Spleen (tissue), 13 donors: ENCODE measurements at places on chromosomes 2 and 18. TPM values are rescaled to one million over a fixed set of nuclear protein-coding genes. Genes with fewer than 3 reads are reported as not detected.
A peak's percentile ranks its signal among the peaks of the same experiment; 100 is the strongest.

DNA sequence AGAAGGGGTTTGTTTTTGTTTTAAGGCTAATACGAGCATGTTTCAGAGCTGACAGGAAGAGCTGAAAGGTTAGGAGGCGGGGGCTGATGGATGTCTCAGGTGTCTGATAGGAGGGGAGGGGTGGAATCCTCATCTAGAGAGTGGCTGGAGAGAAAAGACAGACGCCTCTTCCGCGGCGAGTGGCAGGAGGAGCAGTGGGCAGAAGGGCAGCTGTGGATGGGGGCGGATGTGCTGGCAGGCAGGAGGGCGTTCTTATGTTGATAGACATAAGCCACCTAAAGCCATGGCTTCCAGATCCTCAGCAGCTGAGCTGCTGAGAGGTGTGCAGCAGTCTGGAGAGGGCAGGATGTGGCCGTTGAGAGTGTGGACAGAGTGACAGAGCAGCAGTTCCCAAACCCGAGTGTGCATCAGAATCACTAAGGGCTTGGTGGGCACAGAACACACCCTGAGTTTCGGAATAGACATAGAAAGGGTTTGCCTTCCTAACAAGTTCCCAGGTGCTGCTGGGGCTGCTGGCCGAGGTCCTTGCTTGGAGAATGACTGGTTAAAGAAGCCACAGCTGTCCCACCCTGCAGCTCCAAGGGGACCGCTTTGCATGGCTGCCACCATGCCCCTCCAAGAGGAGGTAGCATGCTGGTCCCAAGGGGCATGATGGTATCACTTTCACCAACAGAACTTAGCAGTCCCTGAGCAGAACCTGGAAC is 3.0 kb upstream of the ITM2C start:
- DNase-seq, result no peak

The CROCC2 gene
- 3.6 TPM for total RNA-seq

DNA sequence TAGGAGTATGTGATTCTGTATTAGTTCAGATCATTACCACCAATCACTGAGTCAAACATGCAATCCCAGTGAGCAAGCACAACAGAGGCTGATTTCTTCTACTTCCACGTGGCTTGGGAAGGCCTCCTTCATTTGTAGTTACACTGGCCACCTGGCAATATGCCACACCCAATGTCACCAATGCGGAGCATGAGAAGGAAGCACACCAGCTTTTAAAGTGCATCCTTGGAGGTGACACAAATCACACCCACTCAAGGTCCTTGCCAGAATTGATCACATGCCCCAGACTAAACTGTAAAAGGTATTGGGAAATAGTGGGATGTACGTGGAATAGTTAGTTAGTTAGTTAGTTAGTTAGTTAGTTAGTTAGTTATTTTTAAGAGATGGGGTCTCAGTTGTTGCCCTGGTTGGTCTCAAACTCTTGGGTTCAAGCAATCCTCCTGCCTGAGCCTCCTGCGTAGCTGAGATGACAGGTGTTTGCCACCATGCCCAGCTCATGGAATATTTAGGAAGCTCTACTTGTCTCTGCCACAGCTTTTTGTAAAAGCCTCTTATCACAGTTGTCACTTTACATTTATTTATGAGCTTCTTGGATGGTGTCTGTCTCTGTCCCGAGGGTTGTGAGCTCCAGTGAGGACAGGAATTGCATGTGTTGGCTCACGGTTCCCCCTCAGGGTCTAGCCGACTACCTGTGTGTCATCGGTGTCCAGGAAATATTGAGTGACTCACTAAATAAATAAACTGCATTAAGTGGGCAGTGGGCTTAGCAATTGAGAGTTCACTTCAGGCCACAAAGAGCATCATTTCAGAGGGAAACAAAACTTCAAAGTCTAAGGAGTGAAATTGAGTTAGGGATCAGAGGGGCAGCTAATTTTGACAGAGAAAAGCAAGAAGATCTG is 28.1 kb upstream of the CAB39 start:
- DNase-seq, result no peak

DNA sequence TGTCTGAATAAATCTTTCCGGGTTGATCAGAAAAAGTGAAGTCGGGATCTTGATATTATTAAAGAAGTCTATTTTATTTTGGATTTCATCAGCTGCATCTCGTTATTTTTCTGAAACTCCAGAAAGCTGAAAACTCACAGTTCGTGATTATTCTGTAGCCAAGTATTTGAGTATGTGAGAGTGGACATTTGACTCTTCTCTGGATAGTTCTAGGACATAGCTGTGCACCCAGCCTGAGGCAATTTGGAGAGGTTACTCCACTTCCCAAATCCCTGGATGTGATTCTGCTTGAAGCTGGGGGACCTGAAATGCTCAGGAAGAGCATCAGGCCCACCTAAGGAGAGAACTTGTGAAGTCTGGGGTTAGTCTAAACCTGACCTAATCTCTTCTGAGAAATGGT is 117.6 kb upstream of the PID1 start:
- no peak for DNase-seq

- no peak for DNase-seq
Measured at GRCh38 chr2:18703555-18703954, 114.2 kb upstream of the NT5C1B start.

GRCh38 chr2:57126410-57126809 is 920.2 kb upstream of the VRK2 start:
- DNase-seq, result no peak

DNA sequence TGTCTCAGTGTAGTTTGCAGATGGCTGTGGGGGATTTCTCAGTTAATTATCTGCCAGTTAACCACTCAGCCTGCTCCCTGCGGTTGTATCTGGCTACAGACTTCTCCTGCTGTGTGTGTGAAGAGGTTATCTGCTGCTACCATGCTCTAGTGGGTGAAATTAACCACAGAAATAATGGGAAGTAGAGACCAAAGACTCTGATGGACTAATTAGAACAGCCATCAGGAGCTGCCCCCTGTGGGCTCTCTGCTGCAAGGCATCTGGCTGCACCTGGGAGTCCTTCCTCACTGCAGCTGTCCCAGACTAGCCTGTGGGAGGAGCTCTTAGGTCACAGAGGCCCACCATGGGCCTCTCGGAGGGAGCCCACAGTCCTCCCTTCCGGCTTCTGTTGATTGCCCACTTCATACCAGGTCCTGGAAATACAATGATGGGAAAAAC is 66.6 kb downstream of the CTIF start:
- peak; percentile 42 for DNase-seq

GRCh38 chr2:9663008-9663879 is 32.4 kb upstream of the YWHAQ start:
- DNase-seq, result no peak

The KCTD18 gene
- total RNA-seq, result 20.1 TPM

DNA sequence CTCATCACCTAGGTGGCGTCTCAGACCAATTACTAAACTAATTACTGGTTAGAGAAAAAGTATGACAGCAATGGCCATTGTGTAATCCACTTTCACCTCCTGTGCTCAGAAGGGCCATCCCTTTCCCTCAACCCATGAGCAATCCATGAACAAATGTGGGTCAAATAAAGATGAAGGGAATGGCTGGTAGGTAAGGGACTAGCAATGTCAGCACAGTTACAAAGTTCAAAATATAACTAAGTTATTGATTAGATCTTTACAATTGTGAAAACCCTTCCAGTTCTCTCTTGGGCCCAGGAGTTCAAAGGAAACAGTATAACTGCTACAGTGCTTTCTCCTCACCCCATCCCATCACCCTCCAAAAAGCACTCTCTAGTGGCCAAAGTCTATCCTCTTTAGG is 98.3 kb downstream of the DTNA start:
- no peak for DNase-seq

GRCh38 chr2:66014450-66014849 is 420.5 kb upstream of the MEIS1 start:
- DNase-seq, result no peak

GRCh38 chr2:220215785-220216184 is 588.4 kb downstream of the SLC4A3 start:
- DNase-seq, result no peak

The IL36RN gene
- total RNA-seq, result not detected

- no peak for DNase-seq
Measured at GRCh38 chr2:219398721-219399363, 11.1 kb upstream of the DNPEP start.

- no peak for DNase-seq
Measured at GRCh38 chr18:68466672-68467071, 248.2 kb downstream of the TMX3 start.

DNA sequence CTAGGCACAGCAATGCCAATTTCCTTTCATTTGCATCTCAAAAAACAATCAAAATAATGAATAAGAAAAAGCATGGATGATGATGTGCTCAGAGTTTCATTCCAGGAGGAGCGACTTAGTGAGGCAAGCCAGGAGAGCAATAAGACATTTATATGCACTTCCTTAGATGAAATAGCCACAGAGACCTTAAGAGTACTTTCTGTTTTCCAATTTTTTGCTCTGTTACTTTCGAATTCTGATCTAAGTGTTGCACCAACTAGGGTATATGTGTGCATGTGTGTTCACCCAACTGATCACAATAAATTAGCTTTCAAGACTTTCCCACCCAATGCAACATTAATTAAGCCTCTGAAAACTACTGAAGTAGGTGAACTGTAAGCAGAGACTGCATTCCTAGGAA is 709 bp downstream of the RAB27B start:
- DNase-seq, result no peak

- DNase-seq, result no peak
Measured at GRCh38 chr2:191391171-191391570, 146.0 kb downstream of the MYO1B start.

The CCDC74B gene
- 0.27 TPM for total RNA-seq

GRCh38 chr2:118290411-118291250 is 202.4 kb downstream of the INSIG2 start:
- no peak for DNase-seq

The RGPD3 gene
- 1.4 TPM for total RNA-seq

- peak; percentile 70 for DNase-seq
Measured at GRCh38 chr2:72989770-72990556, 72.6 kb downstream of the EMX1 start.

The SOX11 gene
- total RNA-seq, result 0.32 TPM

The DPYSL5 gene
- total RNA-seq, result not detected

- no peak for DNase-seq
Measured at GRCh38 chr18:77918730-77919129, 669.1 kb downstream of the GALR1 start.

GRCh38 chr18:11437046-11437445 is 172.3 kb upstream of the SLC35G4 start:
- DNase-seq, result no peak

The ELOA2 gene
- not detected for total RNA-seq

DNA sequence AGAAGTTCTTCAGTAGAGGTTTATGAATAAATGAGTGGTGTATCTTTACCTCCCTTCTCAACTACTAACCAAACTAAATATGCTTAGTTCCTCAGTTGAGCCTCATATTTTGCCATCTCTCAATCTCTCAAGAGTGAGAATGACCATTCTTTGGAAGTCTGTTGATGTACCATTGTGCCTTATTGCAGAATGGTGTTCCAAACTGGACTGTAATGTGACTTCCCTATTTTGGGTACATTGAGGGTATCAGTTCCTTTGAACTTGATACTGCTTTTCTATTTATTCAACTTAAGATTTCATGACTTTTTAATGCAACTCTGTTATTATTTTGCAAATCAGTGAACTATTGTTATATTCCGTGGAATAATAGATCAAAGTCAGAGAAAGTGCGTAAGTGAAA is 159.4 kb downstream of the PTPRM start:
- no peak for DNase-seq

DNA sequence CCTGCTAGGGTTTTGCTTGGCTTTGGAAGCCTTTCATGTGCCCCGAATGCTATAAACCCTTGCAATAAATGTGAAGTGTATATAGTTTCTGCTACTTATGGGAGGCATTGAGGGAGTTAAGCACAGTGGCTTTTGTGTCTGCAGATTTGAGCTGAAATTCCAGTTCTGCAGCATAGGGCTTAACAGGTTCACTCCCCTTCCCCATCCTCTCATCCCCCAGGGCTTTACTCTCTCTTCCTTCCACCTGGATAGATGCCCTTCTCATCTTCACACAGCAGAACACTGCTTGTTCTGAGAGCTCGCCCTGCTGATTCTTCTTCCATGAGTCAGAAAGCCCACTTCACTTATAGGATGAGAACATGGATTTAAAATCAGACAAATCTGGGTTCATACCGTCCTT is 37.2 kb downstream of the SOX11 start:
- DNase-seq, result no peak

GRCh38 chr2:145987793-145988192 is 1467.9 kb upstream of the ZEB2 start:
- no peak for DNase-seq

The PLB1 gene
- total RNA-seq, result 45.7 TPM

DNA sequence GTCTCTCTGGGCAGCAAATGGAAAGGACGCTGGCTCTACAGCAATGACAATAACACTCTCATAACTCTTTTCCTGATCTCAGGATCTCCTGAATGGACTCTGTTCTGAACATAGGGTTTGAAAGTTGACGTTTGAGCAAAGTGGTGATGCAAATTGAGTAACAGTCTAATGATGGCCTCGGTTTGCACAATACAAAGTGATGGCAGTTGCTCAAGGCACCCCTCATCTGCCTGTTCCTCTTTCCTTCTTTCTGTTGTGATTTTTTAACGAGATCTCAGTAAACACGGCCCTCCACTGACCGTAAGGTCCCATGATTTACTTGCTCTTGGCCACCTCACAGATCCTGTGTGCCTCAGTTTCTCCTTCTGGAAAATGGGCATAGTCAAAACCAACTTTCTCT is 303.6 kb downstream of the SLC8A1 start:
- no peak for DNase-seq

- DNase-seq, result no peak
Measured at GRCh38 chr2:174493549-174494331, 6.9 kb upstream of the GPR155 start.
